RPMI7951 (cell line): ENCODE measurements at places on chromosomes 4 and X. TPM values are rescaled to one million over a fixed set of nuclear protein-coding genes. Genes with fewer than 3 reads are reported as not detected.

GRCh38 chrX:16958356-16958755 lies 11.9 kb downstream of the REPS2 start:
- DNase-seq, result no peak

GRCh38 chr4:52852041-52852440 lies 10.1 kb upstream of the RASL11B start:
- no peak for DNase-seq

The DMRTC1B gene
- total RNA-seq, result not detected in 2 replicates

The TMPRSS11D gene
- not detected in 2 replicates for total RNA-seq

- no peak for DNase-seq
Observed at GRCh38 chrX:70252491-70252890, 7.5 kb downstream of the P2RY4 start.

The ANXA10 gene
- 0.24 TPM in 1 of 2 replicates, not detected in the other for total RNA-seq

The PLXNB3 gene
- 2.0 and 3.8 TPM in 2 replicates for total RNA-seq

DNA sequence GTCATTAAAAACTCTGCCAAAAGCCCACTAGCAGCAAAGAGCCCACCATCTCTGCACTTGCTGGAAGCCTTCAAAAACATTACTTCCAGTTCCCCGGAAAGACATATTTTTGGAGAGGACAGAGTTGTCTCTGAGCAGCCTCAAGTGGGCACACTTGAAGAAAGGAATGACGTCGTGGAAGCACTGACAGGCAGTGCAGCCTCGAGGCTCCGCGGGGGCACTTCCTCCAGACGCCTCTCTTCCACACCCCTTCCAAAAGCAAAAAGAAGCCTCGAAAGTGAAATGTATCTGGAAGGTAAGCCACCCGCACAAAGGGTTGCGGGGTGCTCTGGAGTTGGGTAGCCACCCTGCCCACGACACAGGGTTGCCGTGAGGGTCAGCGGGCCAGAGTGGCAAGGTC lies 25.9 kb downstream of the OFD1 start:
- no peak for DNase-seq

DNA sequence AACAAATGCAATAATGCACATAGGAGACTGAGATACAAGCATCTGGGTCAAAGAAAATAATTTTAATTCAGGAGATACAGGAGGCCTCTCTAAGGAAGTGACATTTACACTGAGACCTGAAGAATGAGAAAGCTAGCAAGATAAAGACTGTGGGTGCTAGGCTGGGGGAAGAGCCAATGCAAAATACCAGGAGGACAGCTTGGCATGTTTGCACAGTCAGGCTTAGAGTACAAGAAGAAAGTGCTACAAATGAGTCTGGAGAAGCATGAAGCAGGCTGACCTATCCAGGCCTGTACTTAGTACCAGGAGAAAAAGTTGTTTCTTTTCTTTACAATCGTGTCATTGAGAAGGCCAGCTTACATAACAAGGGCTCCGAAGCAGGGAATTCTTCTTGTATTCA lies 56.9 kb downstream of the GABRB1 start:
- no peak for DNase-seq

The SPOCK3 gene
- total RNA-seq, result not detected in 2 replicates

DNA sequence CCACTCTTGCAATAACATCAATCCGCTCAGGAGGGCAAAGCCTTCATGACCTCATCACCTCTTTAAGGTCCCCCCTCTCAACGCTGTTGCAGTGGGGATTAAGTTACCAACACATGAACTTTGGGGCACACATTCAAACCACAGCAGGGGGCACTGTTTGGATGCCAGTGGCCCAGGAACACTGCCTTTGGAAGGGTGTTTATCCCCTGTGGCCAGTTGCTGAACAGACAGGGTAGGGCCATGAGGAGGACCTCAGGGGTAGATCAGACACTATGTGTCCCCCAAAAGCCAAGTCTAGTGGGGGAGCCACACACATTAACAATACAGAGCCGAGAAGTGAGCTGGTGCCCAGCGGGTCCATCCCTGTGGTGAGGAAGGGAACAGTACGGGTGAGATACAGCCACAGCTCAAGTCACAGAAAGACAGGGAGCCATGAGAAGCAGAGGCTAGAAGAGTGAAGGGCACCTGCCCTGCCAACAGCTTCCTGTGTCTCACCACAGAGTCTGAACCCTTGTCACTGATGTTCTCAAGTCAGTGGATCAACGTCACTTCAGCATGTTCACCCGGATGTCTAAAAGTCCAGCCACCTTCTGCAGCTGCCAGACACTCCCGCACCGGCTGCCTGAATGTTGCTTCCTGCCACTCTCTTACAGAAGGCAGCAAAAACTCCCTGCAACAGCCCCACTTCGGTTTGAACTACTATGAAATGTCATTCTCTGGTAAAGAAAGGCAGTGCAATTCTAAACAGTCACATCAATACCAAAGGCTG lies 19.9 kb upstream of the MXD4 start:
- peak; percentile 7 for DNase-seq

GRCh38 chr4:38310446-38311043 lies 350.3 kb downstream of the PTTG2 start:
- peak; percentile 74 for DNase-seq

GRCh38 chr4:110628663-110629213 lies 5.9 kb upstream of the PITX2 start:
- DNase-seq, result no peak

- DNase-seq, result no peak
Observed at GRCh38 chr4:112894480-112894879, 155.0 kb upstream of the ANK2 start.

The BMP3 gene
- under 0.01 TPM in 1 of 2 replicates, not detected in the other for total RNA-seq

DNA sequence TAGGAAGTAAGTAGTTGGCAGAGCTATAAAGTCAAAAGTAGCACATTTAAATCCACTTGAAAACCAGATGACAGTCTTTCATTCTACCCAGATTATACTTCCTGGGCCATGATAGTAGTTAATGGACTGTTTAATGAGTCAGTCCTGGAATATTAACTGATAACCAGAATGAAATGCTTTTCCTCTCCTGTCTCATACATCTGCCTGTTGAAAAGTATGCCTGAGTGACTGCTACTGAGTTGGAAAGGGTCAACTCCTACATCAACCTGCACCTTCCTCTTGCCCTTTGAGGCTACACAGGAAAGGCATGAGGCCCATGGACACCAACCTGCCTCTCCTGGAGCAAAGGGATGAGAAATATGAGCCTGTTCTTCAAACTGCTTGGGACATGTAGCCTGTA lies 36.0 kb upstream of the COX7B2 start:
- no peak for DNase-seq

DNA sequence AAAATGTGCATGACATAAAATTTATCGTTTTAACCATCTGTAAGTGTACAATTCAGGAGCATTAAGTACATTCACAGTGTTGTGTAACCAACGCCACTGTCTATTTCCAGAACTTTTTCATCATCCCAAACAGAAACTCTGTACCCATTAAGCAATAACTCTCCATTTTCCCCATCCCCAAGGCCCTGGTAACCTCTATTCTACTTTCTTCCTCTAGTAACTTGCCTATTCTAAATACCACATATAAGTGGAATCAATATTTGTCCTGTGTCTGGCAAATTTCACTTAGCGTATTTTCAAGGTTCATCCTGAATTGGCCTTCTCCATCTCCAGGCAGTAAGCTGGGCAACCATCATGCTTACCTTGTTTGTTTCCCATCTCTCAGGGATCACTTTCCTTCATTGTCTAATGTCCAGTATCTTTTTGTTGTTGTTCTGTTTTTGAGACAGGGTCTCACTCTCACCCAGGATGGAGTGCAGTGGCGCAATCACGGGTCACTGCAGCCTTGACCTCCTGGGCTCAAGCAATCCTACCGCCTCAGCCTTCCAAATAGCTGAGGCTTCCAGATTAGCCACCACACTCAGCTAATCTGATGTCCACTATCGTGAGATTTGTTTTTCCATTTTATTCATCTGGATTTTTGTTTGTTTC lies 17.7 kb upstream of the GRIPAP1 start:
- DNase-seq, result no peak

DNA sequence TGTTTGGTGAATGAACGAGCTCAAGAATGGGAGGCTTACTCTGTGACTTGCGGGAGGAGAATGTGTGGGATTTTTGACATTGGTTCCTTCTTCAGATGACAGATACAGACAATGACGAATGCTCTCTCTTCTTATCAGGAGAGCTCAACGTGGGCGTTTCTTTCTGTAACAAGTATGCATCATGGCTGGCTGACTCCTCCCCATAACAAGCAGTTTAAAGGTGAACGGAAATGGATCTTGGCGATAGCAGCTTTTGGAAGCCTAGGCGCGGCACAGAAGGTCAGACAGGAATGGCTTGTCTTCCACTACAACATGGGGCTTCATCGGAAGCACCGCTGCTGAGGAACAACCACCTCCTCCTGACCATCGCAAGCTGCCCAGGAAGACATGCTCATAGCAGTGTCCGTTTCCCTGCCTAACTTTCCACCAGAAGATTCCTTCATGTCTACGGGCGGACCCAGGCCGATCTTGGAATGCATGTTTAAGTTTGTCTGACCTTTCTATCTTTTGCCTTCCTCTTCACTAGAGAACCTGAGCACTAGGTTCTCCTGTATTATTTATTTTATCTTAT lies 18.3 kb upstream of the ACSL1 start:
- no peak for DNase-seq

DNA sequence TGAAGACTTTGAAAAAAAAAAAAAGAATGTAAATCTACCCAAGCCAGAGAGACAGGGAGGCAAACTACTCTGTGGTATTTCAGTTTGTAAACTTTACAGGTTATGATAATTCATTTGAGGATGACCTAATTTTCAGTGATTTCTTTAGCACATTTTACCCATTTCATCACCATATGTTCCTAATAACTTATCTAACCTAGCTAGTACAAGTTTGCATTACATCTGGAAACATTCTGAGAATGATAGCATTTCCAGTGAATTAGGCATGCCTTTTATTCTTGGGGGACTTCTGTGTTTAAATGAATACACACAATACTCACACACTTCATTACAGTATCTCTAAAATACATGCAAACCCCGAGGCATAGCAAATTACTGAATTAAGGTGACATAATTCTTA lies 1055.5 kb downstream of the PCDH18 start:
- DNase-seq, result no peak
